ENCODE measurements at places on chromosomes 5 and 9.

GRCh38 chr5:59152701-59153245, 569.9 kb downstream of the RAB3C start:
- DNase-seq: no peak

GRCh38 chr9:129331772-129332500, 153.9 kb upstream of the IER5L start:
- DNase-seq: no peak

DNA sequence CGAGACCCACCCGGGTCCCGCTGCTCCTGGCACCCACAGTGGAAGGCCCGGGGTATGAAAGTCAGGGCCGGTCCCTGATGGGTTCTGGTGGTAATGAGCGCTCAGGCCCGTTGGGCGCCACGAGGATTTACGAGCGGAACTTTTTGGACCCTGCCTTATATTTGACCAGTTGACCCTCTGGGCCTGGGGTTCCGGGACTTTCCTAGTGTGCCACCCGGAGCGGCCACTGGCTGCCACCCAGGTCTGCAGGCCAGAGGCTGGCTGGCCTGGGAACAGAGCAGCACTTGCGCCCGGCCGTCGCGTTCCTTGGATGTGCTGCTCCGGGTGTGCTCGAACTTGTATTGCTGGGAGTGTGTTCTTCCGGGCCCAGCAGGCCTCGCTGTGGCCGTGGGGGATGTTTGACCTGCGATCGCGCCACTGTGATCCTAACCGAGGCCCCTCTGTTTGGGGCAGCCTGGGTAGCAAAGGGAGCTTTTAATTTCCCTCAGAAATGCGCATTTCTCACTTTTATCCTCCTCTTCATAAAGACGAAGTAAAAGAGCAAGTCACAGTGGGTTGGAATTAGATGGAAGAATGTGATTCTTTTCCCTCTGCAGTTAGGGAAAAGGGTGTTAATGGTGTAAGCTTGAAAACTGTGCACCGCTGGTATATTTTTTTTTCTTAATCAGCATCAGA, 1.2 kb downstream of the F2RL1 start:
- DNase-seq: no peak

DNA sequence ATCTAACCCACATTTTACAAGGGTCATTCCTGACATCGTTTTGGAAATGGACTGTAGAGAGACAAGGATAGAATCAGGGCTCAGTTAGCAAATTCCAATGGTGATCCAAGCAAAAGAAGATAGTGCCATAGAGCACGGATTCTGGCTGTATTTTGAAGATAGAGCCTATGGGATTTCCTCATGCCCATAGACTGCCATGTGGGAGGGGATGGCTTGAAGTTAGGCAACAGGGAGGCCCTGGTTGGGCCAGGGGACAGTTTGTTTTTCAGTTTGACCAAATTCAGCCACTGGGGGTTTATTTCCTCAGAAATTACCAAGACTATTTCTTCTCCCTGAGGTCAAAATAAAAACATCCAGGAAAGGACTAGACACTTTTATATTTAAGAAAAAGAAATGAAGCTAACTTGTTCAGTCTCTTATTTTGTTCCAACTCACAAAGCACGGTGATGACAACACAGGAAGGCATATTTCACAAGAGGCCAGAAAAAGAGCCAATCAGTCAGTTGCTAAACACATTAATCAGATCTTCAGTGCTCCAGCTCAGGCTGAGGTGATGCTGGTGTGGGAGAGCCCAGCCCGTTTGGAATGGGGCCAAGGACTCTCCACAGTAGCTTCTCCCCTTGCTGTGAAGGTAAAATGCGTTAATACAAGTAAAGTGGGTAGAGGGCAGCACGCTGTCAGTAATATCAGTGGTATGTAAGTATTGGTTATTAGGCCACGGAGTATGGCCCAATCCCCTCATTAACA, 4.4 kb upstream of the DCTN4 start:
- peak; percentile 61 for DNase-seq

DNA sequence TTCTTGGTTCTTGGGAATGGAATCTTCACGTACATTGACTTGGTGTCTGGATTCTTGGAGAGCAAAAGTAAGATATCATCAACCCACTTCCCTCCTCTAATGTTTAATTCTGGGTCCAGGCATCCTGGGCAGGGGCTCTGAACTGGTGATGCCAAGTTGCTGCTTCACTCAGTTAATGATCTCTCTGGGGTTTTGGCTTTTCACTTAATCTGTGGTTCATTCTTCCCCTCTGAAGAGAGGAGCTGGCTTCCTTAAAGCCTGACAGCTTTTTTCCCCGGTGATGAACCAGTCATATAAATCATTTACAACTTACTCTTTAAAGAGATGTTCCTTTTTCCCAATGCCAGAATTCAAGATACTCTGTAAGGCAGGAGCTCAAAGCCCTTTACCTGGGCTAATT, 65.9 kb downstream of the ARHGAP26 start:
- no peak for DNase-seq

DNA sequence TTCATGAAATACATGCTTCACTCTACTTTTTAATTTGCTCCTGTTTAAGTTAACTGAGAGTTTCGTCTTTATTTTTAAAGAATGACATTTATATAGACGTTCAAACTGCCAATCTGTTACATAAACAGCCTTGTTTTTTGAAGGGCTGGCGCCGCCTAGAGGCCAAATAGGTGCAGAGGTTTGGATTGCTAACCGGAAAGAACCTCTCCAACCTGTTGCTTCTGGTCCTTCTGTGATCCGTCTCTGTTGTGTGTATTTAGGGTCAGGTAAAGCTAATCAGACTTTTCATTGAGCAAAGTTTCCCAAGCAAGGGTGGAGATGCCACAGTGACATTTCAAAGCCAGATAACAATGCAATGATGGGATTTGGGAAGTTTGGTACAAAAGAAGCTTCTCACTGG, 39.5 kb upstream of the GLIS3 start:
- DNase-seq: peak; percentile 54

DNA sequence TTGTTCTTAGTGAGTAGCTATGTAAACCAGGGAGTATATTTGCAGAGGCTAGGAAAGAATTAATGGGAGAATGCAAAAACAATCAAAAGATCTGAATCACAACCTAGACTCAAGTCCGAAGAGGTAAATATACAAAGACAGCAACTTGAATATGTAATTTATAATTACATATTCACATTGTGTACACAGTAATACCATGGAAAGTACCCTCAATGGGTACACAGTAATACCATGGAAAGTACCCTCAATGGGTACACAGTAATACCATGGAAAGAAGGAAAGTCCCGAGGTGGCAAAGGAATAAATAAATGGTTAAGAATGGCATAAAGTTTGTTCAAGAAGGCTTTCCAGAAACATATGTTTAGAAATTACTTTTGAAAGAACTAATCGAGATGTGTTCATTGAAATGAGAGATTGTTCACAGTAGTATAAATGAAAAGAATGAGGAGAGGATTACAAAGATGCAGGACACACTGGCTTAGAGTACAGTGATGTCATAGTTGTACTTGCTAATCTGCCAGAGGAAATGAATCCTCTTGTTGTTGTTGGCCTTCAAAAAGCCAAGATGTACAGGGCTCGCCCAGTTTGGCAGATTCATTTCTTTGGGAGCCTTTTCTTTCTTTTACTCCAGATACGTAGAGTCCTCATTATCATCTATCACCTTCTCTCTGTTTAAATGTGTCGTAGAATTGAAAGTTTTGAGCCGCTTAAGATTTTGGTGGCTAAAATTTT, 116.0 kb downstream of the UNC13B start:
- DNase-seq: no peak

All from NCI-H2227 treated with DMSO at 0.1 percent for 48 hours (cell line).